ENCODE measurements at places on chromosomes 6 and 20.
A peak's percentile ranks its signal among the peaks of the same experiment; 100 is the strongest.

- DNase-seq: no peak
Measured at GRCh38 chr6:47502920-47503319, 25.3 kb downstream of the CD2AP start.

- no peak for DNase-seq
Measured at GRCh38 chr6:160215232-160215631, 43.4 kb downstream of the SLC22A2 start.

GRCh38 chr6:121956782-121957181 is 442.7 kb upstream of the HSF2 start:
- DNase-seq: no peak

- peak; percentile 11 for DNase-seq
Measured at GRCh38 chr20:55004044-55004443, 528.7 kb downstream of the DOK5 start.

Measured in muscle of leg (tissue), 16 donors.